Renal pelvis (tissue), 12 donors: ENCODE measurements at places on chromosomes 1 and 21. TPM values are rescaled to one million over a fixed set of nuclear protein-coding genes. Genes with fewer than 3 reads are reported as not detected.

The CAPN8 gene
- 2.7 TPM for polyA plus RNA-seq

The APP gene
- polyA plus RNA-seq, result 813 TPM

The PDE4B gene
- 6.8 TPM for polyA plus RNA-seq

The TP53BP2 gene
- polyA plus RNA-seq, result 55.1 TPM

The ATF3 gene
- polyA plus RNA-seq, result 10.1 TPM

The LCE1C gene
- not detected for polyA plus RNA-seq

The GNPAT gene
- 64.2 TPM for polyA plus RNA-seq

The ZNF648 gene
- polyA plus RNA-seq, result 0.27 TPM

The FMO1 gene
- 225 TPM for polyA plus RNA-seq

The TRIM67 gene
- polyA plus RNA-seq, result 0.08 TPM

The OR10Z1 gene
- 0.04 TPM for polyA plus RNA-seq

The TNFRSF9 gene
- polyA plus RNA-seq, result 0.07 TPM

The LCE1B gene
- not detected for polyA plus RNA-seq

The SH3D21 gene
- 25.8 TPM for polyA plus RNA-seq
